ENCODE measurements at places on chromosomes 16 and 17.

DNA sequence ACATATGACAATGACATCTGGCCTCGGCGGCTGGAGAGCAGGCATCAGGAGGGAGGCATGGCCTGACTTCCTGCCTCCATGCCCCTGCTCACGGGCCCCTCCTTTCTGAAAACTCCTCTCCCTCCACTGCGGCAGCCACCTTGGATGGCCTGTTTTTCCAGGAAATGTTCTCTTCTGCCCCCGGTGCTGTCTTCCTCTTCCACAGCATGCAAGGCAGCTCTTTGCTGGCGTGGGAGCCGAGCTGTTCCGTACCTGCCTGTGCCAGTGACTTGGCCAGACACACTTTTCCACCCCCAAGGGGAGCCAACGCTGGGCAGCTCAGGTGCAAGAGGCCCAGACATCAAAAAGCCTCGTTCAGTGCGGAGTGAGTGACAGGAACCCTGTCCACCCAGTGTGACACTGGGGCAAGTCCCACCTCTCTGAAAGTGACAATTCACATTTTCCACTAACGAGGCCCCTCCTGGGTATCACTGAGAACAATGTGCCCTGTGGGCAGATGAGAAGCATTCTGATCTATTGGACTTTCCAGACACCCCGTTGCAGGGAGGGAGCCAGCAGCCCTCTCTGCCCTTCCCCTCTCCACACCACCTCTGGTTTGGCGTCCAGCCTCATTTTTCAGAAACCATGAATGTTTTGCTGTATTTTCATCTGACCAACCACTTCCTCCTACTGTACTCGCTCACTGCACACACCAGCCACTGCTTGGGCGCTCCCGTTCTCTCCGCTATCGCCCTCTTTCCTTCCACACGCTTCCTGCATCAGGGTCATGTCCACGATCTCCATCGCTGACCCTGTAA is 31.2 kb downstream of the NSMCE1 start:
- no peak for DNase-seq

DNA sequence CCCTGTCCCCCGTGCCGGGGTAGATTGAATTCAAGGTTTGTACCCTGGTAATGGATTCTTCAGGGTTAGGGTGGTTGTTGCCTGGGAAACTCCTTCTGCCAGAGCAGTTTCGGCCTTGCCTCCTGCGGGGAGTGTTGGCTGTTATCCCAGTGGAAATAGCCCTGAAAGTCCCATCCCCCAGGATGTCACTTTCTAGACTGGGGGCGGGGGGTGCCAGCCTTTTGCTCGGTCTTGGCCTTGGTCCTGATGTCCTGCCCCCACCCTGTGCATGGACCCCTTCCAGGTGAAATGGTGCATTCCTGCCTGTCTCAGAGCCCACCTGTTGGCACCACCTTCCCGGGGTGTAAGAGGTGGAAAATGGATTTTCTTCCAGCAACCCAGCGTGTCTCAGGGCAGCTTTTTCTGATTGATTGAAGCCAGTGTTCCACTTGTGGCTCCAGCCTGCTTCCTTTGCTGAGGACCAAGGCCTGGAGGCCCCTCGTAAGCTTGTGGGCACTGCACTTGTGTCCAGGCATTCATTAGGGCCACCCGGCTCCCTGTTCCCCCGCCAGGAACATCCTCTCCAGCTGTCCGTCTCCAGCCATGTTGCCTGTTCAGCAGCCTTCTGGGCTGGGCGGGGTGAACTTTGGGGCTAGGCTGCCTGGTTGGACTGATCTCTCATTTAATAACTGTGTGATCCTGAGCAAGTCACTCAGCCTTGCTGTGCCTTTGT is 25.6 kb downstream of the MGAT5B start:
- no peak for DNase-seq

GRCh38 chr17:79517827-79518584 is 92.8 kb downstream of the RBFOX3 start:
- no peak for DNase-seq

GRCh38 chr17:36720131-36720530 is 118.7 kb downstream of the MRM1 start:
- no peak for DNase-seq

DNA sequence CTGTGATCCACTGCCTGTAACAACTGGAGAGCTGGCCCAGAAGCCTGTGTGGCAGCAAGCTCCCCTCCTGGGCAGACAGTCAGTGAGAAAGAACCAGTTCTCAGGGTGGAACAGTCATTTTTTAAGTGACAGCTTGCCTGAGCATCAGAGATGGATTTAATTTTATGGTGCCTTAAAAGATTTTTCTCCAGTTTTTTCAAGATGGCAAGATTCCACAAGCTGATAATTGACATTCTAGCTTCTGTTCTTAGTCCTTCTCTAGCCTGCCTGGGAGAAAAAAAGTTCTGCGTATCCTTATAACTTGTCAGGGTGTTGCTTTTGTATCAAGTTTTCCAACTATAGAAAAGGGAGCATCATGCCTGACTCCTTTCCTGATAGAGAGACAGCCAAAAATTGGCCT is 21.2 kb downstream of the CALB2 start:
- DNase-seq: no peak

DNA sequence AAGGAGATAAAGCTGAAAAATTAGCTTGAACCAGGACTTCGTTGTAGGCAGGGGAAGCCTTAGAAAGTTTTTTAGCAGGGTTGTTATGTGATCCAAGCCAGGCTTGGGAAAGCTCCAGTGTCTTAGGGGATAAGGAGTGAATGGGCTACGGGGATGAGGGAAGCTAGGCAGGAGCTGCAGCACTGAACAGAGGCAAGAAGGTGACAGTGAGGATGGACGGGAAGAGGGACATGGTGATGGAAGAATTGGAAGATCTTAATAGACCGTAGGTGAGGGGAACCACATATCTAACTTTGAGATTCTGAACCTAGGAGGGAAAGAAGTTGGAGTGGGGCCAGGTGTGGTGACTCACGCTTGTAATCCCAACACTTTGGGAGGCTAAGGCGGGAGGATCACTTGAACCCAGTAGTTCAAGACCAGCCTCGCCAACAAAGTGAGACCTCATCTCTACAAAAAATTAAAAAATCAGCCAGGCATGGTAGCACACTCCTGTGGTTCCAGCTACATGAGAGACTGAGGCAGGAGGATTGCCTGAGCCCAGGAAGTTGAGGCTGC is 3.2 kb downstream of the RHBDL3 start:
- DNase-seq: no peak

- DNase-seq: no peak
Measured at GRCh38 chr17:27535975-27536374, 79.7 kb downstream of the KSR1 start.

DNA sequence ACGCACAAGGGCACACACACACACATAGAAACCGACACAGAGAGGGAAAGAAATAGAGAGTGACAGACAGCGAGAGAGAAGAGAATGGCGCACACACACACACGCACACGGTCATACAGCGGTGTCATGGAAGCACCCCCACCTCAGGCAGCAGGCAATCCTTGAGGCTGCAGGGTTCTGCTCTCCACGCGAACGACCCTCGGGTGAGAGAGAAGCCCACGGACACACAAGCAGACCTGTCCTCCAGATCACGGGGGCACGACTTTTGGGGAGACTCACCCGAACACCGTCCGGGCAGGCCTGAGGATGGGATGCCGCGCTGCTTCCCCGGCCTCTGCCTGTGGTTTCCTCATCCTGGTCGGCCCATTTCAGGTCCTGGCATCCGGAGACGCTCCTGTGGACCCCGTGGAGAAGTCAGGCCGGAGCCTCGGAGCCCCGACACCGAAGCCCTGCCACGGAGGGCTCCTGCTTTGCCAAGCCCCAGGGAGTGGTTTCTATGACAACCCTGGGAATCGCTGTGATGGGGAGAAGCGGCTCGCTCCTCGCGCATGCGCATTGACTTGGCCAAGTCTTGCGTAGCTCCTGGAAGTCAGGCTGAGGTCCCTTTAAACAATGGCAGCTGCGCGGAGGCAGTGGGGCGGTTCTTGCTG is 118.2 kb upstream of the KCNJ18 start:
- DNase-seq: peak; percentile 27

- DNase-seq: peak; percentile 7
Measured at GRCh38 chr16:64089697-64090096, 1032.2 kb downstream of the CDH11 start.

DNA sequence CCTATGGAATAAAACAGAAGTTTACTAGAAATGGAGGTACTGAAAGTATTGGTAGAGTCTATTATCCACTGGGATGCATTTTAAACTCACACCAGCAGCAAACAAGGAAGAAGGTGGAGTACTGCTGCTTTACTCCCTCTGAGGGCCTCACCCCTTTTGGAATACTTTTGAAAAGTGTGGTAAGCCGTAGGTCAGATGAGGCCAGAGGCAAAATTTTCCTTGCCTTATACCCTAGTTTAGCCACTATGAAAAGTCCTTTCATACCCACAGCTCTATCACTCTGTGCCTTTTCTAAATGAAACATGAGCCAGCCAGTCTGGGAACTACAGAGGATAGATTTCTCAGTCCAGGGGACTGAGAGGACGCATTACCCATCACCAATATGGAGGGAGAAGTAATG is 14.0 kb downstream of the GDE1 start:
- DNase-seq: no peak

- DNase-seq: no peak
Measured at GRCh38 chr16:89658221-89658879, 714 bp downstream of the SPATA33 start.

DNA sequence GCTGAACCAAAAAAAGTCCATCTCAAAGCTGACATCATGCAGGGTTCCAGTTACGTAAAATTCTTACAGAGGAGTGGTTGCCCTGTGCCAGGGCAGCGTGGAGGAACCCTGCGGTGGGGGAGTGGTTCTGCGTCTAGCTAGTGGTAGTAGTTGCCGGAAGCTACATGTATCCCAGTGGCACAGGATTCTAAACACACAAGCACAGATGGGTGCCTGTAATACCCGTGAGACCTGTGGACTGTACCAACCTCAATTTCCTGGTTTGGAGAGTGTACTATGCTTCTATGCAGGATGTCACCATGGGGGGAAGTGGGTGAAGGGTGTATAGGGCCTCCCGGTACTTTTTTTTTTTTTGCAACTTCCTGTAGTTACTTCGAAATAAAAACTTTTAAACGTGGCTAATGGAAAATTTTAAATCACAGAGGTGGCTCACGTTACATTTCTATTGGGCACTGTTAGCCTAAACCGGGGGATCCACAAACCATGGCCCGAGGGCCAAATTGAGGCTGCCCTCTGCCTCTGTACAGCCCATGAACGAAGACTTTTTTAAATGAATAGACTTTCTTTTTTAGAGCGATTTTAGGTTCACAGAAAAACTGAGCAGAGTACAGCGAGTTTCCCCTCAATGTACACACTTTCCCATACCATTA is 38.5 kb downstream of the TBC1D16 start:
- DNase-seq: no peak

DNA sequence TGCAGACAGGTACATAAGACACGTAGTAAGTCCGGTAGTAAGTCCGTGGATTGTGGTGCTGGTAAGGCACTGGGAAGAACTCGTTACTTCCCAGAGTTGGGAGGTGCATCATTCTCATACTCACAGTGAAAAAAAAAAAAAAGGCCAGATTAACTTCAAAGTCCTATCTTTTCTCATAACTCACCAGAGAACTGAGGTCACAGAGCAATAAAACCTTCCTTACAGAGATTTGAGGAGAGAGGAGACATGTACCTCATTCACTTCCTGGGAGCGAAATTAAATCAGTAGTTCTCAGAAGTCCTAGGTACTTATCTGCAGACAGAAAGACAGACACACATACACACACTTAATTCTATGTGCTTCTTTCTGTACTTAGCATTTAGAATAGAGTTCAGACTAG is 22.5 kb downstream of the MPHOSPH6 start:
- DNase-seq: no peak

- DNase-seq: no peak
Measured at GRCh38 chr17:38572669-38573365, 32.9 kb downstream of the SRCIN1 start.
